T47D (cell line): ENCODE measurements at places on chromosomes 2 and 18.

DNA sequence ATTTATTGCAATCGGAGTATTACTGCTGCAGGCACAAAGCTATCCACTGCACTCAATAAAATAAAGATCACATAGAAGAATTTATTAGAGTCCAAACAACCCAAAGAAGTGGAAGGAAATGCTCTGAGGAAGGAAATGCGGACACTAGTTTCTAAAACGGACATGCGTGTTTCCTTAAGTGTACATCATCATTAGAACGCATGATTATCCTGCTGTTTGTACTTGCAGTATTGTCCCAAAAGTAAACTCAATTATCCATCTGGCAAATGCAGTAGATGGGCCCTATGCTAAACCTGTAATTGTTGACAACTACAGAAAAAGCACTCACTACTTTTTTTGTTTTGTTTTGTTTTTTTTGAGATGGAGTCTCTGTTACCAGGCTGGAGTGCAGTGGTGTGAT is 53.6 kb downstream of the PDK1 start:
- no peak for DNase-seq

DNA sequence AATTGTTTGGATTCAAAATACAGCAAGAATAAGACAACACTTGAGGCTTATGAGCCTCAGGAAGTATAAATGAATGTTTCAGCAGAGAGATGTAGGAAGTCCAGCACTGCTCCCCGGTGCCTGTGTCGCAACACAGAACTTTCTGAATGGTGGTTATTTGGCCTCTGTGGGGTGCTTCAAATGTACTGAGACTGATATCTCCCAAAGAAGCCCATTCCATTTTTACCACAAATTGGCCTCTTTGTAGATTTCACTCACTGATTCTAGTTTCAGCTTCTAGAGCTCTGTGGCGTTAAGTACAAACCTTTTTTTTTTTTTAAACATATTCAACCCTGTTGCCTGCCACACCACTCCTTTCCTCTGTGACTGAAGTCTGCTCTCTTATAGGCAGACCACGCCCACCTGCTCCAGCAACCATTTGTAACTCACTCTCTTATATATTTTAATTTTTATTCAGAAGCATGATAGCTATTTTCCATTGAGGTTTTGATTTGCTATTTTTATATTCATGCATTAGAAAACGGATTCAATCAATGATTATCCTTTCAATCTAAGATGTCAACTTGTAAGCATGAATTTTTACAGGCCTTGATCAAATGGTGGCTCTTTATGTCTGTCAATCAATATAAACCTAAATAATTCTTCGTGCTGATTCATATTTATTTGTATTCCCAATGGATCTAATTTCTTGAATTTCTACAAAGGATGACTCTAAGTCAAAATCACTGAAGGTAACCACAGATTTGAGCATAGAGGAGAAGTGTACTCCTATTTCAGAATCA is 277.1 kb upstream of the CCDC68 start:
- DNase-seq: no peak

GRCh38 chr2:121633463-121633862 is 15.8 kb downstream of the CLASP1 start:
- no peak for DNase-seq

DNA sequence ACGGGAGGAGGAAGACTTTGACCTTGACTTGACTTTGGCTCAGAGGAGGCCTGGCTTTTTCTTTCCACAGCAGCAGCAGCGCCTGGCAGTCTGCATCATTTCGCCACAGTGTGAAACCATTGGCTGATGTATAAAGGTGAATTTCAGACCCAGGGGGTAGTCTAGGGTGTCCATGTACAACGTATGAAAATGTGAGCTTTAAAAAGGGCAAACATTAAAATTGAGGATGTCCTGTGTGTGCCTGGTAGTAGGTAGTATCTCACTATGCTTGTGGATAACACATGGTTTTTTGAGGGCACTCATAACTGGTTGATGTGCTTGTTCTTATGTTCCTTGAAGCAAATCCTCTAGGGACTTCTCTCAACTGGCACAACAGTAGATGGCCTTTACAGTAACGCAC is 86.1 kb downstream of the LPIN1 start:
- no peak for DNase-seq

DNA sequence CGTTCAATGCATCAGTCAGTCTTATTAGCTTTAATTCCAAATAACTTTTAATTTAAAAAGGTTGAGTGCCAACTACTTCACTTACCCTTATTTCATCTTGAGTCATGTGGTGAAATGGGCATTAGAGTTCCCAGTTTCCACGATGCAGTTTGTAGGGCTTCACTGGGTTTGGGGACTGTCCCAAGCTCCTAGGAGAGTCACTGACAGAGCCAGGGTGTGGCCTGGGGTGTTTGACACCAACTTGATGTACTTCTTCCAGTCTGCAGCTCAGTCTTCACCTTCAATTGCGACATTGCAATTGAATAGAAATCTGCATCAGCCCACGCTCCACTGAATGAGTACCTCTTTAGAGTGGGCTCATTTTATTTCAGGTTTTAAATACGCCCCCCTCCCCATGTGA is 165.3 kb downstream of the ARL4C start:
- DNase-seq: no peak

GRCh38 chr2:63614983-63615945 is 26.5 kb downstream of the MDH1 start:
- DNase-seq: no peak

- no peak for DNase-seq
Measured at GRCh38 chr2:109304731-109305470, 175.9 kb downstream of the SH3RF3 start.

GRCh38 chr2:102492006-102492405 is 19.0 kb downstream of the SLC9A4 start:
- no peak for DNase-seq

DNA sequence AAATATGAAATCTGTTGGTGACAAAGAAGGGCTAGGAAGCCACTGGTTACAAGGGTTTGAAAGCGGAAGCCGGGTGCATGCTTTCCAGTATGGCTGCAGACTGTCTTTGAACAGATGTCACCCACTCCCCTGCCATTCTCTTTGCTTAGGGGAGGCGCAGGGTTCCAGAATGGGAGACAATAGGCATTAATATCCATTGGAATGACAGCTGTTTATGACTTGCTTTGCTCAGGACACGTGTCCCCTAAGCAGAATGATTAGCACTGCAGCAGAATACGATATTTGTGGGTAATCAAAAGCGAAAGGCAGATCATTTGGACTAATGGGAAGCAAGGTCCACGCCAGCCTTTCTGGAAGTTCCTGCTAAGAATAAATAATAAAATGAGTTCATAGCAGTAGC is 25.8 kb upstream of the NRP2 start:
- no peak for DNase-seq

DNA sequence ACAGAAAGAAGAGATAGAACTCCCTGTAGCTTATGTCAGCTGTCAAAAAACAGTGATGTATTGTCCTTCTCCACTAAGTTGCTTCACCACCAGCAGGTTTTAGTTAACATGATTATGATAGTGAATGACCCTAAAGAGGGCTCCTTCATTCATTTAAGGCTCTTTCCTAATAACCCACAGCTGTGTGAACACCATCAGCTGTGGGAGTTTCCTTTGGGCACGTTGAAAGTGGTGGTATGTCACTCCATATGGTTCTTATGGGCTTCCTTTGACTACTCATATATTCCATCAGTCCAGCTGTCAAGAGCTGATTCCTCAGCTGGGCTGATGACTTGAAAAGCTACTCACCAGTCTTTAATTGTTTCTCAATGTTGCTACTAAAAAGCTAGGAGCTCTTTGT is 210.3 kb downstream of the UBE2E3 start:
- DNase-seq: no peak

GRCh38 chr2:197992482-197993133 is 188.2 kb downstream of the PLCL1 start:
- no peak for DNase-seq

GRCh38 chr2:160694631-160695030 is 201.0 kb upstream of the RBMS1 start:
- DNase-seq: no peak

DNA sequence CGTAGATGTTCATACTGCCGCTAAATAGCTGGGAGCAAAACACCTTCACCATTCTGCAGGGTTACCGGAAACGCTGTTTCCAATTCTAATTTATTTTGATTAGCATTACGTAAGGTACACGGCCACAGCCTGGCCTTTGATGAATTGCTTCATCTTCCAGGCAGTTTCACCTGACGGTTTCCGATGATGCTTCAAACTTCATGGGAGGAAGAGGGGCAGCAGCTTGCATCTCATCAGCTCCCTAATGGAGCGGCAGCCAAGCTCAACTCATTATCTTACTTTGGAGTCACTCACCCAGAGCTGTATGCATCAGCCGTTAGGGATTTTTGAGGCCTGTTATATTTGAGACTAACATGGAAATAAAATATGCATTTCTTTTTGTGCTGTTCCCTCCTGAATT is 54.8 kb downstream of the TMEM18 start:
- no peak for DNase-seq
